KBM-7 (cell line): ENCODE measurements at places on chromosomes 7 and 10.

GRCh38 chr10:6201516-6201975, 1.2 kb upstream of the PFKFB3 start:
- DNase-seq: peak; percentile 67

GRCh38 chr10:78559661-78560340, 509.0 kb upstream of the ZMIZ1 start:
- no peak for DNase-seq

GRCh38 chr10:32039734-32040133, 16.5 kb downstream of the KIF5B start:
- DNase-seq: no peak

- no peak for DNase-seq
These were observed 212.3 kb upstream of the CSTF2T start for GRCh38 chr10:51911723-51912122.

GRCh38 chr10:16853201-16853600, 36.0 kb upstream of the RSU1 start:
- DNase-seq: peak; percentile 50

- no peak for DNase-seq
These were observed 6.6 kb downstream of the CPA5 start for GRCh38 chr7:130350945-130351790.

DNA sequence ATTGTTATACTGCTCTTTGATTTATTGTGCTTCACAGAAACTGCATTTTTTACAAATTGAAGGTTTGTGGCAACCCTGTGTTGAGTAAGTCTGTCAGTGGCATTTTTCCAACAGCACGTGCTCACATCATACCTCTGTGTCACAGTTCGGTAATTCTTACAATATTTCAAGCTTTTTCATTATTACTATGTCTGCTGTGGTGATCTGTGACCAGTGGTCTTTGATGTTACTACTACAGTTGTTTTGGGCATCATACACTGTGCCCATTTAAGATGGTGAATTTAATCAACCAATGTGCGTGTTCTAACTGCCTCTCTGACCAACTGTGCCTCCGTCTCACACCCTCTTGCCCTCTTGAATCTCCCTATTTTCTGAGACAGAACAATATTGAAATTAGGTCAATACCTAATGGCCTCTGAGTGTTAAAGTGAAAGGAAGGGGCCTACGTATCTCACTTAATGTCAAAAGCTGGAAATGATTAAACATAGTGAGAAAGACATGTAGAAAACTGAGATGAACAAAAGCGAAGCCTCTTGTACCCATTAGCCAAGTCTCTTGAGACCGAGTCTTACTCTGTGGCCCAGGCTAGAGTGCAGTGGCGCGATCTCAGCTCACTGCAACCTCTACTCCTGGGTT, 20.2 kb upstream of the ASL start:
- no peak for DNase-seq

- DNase-seq: no peak
These were observed 1.1 kb downstream of the ADK start for GRCh38 chr10:74151879-74152722.

DNA sequence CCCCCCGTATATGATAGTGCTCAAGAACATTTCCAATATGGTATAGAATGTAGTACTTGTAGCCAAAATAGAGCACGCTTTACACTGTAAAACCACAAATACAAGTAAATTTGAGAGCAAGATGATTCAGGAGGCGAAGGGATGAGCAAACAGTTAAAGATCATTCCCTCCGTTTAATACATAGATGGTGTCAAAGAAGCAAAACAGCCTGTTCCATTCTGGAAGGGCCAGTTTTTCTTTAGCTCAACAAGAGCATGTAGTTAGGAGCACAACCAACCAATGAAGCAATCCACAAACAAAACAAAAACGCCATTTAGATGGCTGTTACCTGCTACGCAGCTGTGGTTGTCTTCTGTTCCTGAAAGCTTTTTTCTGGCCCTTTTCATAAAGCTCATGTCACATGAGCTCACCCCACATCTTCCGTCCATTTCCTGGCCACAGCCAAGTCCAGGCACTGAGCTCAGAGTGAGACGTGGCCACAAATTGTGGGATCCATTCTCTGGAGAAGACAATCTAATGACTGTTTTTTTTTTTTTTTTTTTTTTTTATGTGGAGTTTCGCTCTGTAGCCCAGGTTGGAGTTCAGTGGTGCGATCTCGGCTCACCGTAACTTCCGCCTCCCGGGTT, 185.6 kb downstream of the FANK1 start:
- DNase-seq: no peak

DNA sequence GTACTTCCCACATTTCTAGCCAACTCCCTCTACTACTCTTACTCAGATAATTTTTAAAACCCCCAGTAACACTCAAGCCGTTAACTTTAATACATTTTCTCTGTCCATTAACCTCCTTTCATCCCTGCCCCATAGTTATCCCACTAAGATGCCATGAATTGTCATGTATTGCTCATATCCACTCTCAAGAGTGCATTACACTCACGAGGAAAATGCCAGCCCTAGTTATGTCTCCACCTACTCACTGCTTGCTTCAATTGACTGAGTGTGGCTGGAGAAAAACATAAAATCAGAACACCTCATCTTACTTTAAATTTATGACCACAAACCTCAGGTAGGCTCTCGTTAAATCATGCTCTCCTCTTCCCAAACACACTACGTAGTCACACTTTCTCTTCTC, 324.1 kb upstream of the NPSR1 start:
- DNase-seq: no peak

DNA sequence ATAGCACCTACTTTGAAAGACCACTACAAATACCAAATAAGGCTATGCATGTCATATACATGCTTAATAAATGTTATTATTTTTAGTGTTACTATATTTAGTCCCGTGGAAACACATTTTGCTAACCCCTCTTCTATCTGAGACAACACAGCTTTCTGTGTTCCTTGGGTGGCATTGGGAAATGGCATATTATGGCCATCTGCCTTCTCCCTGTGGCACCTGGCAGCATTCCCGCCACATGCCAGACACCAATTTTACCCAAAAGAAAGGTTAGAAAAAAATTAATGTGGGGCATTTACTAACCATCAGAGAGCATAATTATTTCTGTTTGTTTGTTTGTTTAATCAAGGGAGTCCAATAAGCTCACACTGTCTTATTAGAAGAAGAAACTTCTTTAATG, 168.6 kb upstream of the ETV1 start:
- no peak for DNase-seq

- DNase-seq: peak; percentile 70
These were observed 78.3 kb downstream of the SLC25A40 start for GRCh38 chr7:87797798-87798403.

GRCh38 chr10:24920907-24921881, 31.2 kb downstream of the PRTFDC1 start:
- DNase-seq: peak; percentile 71

- no peak for DNase-seq
These were observed 44.8 kb downstream of the JAZF1 start for GRCh38 chr7:28135760-28136159.

GRCh38 chr7:94029976-94030375, 25.8 kb upstream of the BET1 start:
- no peak for DNase-seq

GRCh38 chr10:22640359-22640758, 74.0 kb downstream of the PIP4K2A start:
- DNase-seq: no peak

DNA sequence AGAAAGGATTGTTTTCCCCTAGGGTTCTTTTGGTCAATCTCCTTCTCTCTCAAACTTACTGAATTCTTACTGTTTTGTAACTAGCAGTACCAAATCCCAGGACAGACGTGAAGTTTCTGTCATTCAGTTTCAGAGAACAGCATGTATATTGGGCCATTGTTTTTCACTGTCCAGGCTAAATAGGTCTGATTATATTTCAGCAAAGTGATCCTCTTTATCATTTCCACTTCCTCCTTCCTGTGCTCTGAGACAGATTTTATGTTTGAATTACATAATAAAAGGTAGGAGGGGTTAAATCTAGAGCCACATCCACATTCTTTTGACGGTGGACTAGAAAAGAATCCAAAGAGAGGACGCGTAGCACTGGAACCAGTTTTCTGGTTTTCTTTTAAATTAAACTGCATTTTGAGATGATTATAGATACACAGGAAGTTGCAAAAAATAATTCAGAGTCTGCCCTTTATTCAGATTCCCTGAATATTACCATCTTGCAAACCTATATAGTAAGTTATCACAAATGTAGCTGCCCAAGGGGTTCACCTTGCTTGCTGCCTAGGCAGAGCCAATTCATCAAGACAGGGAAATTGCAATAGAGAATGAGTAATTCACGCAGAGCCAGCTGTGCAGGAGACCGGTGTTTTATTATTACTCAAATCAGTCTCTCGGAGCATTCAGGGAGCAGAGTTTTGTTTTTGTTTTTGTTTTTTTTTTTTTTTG, 40.1 kb downstream of the AKR1E2 start:
- no peak for DNase-seq

GRCh38 chr10:59358576-59358975, 3.8 kb downstream of the FAM13C start:
- no peak for DNase-seq

DNA sequence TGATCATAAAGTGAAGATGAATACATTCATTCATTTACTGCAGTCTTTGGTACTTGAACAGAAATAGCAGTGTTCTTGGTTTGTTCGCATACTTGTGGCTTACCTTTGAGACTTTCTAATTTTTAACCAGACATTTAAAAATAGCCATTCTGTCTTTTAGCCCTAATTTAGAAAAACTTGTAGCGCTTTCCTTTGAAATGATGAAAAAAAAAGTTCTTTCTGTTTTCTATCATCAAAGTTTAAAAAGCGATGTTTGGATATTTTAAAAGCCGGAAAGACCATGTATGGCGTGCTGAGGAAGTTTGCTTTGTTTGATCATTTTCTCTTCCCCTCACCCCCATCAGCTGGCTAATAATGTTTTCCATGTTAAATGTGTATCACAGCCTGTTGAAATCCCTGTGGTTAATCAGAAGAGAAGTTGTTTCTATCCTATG, 116.3 kb downstream of the CUX1 start:
- no peak for DNase-seq

GRCh38 chr10:97546456-97547270, 25.9 kb upstream of the ANKRD2 start:
- no peak for DNase-seq

DNA sequence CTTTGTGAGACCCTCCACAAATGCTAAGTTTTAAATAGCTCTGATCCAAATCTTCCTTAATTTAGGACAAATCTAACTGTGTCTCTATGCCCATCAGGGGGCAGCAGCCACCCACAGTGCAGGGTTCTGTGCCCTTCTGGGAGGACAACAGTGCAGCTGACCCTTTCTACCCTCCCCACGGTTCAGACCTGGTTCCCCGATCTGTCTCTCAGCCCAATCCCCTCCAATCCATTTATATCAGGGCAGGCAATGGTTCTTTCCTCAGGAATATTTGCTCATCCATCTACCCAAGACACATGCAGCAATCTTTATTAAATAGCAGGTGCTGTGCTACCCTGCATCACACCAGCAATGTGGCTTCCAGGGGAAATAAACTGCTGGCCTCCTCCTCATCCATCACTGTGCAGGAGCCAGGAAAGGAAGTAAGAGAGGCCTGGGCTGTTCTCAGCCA, 4.0 kb upstream of the RBM28 start:
- peak; percentile 60 for DNase-seq

- peak; percentile 28 for DNase-seq
These were observed 72.7 kb downstream of the PLCE1 start for GRCh38 chr10:94066411-94066810.

DNA sequence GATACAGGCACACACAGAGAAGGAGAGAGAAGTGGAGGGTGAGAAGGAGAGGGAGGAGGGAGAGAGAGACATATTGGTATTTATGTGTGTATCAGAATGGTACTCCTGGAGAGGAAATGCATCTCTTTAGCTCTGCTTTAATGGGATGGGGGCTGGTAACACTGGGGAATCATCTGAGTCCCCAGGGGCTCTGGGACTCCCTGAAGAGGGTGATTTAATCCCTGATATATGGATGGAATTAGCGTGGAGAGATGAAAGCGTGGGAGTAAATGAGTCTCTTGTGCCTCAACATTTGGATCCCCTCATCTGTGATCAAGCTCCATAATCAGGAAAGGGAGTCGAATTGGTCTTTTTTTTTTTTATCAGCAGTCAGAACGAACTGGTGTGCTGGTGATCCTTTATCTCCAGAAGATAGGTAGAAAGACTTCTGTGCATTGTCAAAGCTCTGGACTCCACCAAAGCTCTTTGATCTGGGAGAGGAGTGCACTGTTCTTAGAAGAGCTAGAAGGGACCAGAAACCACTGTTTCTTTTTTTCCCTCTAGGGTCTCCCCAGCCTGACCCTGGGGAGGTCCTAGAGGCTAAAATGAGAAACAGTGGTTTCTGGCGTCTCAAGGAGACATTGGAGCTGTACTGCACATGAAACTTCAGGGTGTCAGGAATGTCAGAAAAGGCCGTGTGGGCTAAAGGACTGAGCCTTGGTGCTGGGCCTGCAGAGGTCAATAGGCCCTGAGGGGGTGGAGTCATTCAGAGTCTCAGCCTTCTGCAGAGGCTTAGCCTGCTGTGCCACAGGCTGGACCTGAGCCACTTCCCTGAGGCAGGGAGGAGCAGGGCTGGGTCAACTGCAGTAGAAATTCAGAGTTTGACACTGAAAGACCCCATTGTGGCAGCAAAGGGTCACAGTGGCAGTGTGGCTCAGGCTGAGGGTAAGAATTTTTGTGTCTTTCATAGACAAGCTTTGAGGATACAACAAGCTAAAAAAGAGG, 234.4 kb upstream of the SLC26A5 start:
- no peak for DNase-seq

DNA sequence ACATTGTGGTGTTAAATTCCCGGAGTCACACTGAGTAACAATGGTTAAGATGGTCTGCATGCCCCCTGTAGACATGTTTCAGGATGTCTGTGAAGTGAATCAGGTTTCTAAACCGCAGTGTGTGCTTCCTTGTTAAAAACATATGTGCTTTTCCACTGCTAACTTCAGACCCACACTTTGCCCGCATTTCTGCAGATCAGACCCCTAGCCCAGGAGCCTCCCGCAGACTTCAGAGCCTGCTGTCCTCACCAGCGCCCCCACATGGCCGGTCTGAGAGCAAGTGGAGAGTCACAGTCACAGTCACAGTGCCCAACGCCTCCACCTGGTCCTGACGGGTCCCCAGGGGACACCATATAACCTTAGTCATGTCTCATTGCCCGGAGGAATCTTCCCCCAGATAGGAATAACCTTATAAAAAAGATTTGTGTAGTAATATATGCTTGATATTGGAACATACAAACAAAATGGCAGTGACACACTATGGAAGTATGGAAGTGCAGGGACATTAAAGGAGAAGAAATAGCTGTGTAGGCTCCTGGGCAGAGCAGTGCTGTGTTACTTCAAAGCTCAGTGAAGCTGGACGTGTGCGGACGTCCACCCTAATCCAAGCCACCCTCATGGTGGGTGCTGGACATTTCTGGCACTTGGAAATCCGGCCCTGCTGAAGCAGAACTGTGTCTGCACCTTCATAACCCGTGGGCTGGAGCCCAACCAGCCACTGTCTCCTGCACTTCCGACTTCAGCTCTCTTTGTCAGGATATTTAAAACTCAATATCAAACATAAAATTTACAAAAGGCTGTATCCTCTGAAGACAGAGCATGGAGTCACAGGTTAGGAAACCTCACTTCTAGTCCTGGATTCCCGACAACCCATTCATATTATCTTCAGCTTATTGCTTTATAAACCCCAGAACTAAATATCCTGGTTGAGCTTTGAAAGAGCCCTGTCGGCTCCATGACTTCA, 29.0 kb downstream of the GSTO2 start:
- DNase-seq: peak; percentile 55

- peak; percentile 86 for DNase-seq
These were observed 3.7 kb downstream of the NRP1 start for GRCh38 chr10:33330543-33331378.
